Regular cardiac myocyte (primary cell): ENCODE measurements at places on chromosomes 5 and 9. TPM values are rescaled to one million over a fixed set of nuclear protein-coding genes. Genes with fewer than 3 reads are reported as not detected.

EQTN gene
- total RNA-seq, result not detected in 2 replicates

BARX1 gene
- under 0.01 TPM in 1 of 2 replicates, not detected in the other for total RNA-seq

PDE8B gene
- 0.56 TPM in 1 of 2 replicates, not detected in the other for total RNA-seq

SEMA6A gene
- 0.19 and 0.28 TPM in 2 replicates for total RNA-seq

YTHDC2 gene
- 18.9 and 19.4 TPM in 2 replicates for total RNA-seq

TOPORS gene
- total RNA-seq, result 35.2 and 46.2 TPM in 2 replicates

COL5A1 gene
- total RNA-seq, result 222 and 254 TPM in 2 replicates

PLAC8L1 gene
- 0.38 TPM in 1 of 2 replicates, not detected in the other for total RNA-seq

NR2F1-AS1 gene
- total RNA-seq, result 19.7 and 20.3 TPM in 2 replicates

IFNE gene
- 4.4 and 9.6 TPM in 2 replicates for total RNA-seq

ELOVL7 gene
- under 0.01 and 0.28 TPM in 2 replicates for total RNA-seq

PCDHB12 gene
- under 0.01 and 0.28 TPM in 2 replicates for total RNA-seq
